Stimulated activated memory B cell treated with anti-CD40 and anti-IgM and Interleukin-4, amounts not matched to agents 10 μg/mL and 1 μg/mL and 100 μg/mL, for 72 hours (primary cell): ENCODE measurements at places on chromosomes 6 and 20.

DNA sequence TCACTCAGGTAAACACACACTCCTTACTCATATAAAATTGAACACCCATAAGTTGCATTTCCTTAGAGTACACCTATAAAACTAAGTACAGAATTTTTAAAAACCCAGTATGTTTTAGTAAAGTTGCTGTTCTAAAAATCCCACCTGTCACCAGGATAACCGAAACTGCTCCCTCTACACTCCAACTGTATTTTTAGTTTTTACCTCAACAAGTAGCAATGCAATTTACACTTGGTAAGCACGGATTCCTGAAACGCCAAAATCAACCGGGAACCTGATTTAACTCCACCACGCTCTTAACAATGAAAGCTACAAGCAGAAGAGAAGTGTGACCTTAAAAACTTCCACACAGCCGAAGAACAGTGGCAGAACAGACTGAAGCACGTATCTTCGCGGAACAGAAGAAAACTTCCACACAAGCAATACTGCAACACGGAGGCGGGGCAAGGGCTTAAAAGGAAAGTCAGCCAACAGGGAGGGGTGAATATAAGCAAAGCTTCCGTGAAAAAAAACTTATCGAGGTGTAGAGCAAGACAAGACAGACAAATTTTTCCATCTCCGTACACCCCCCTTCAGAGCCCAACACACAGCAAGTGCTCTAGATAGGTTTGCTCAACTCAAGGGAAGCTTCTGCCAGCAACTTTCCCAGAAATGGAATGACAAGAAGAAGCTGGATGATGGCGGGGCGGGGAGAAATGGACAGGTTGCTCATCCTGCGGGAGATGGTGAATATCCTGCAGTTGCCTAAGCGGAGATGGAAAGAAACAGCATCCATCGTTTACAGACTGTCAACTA lies 1.4 kb downstream of the STAU1 start:
- peak; percentile 25 for ATAC-seq

- no peak for ATAC-seq
These were observed 42.3 kb upstream of the OCSTAMP start for GRCh38 chr20:46592580-46593362.

DNA sequence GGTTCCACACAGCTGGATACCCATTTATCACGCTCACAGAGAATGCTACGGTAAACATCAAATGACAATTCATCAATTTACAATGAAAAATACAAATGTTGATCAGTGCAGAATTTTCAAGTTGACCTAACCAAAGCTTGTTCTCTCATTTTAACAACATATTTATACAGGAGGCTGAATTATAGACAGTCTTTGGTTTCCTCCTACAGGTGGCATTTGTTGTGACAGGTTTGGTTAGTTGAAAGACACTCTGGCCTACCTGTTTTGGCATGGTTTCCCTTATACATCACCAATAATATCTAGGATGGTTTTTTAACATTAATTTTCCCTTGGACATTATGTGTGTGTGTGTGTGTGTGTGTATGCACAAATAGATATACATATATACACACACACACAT lies 642.5 kb upstream of the MMS22L start:
- ATAC-seq = no peak

- ATAC-seq = peak; percentile 76
These were observed 435 bp downstream of the DLK2 start for GRCh38 chr6:43454696-43455530.

- no peak for ATAC-seq
These were observed 40.3 kb downstream of the FYN start for GRCh38 chr6:111832833-111833418.

GRCh38 chr6:6674872-6675271 lies 86.4 kb downstream of the LY86 start:
- ATAC-seq = no peak

DNA sequence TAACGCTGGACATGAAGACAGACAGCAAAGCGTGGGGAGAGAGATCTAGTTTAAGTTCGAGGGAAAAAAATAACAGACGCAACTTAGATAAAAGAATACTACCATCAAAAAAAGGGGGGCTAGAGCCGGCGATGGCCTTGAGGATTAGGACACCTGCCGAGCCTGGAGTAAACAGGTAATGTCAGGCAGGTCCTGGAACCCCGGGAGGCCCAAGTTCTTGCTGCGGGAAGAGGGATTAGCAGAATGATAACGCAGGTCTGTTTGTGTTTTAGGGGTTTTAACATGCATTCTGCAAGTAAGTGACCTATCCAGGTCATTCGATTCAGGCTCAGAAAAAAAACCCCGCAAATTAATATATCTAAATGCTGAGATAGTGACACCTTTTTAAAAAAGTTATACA lies 754 bp upstream of the TMEM170B start:
- ATAC-seq = no peak

DNA sequence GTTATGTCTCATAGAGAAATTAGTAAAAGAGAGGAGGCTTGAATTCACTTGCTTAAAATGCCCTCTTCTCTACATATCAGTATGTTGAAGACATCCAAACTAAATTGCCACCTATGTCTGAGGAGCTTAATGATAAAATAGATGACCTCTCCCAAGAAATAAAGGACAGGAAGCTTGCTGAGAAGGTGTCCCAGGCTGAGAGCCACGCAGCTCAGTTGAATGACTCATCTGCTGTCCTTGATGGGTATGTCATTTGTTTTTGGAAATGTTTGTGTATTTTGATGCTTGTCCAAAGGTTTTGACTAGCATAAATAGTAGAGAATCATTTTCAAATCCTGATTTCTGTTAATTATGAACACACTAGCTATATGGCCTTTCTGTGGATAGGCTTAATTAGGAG lies 307.7 kb downstream of the ARHGAP18 start:
- ATAC-seq = no peak

DNA sequence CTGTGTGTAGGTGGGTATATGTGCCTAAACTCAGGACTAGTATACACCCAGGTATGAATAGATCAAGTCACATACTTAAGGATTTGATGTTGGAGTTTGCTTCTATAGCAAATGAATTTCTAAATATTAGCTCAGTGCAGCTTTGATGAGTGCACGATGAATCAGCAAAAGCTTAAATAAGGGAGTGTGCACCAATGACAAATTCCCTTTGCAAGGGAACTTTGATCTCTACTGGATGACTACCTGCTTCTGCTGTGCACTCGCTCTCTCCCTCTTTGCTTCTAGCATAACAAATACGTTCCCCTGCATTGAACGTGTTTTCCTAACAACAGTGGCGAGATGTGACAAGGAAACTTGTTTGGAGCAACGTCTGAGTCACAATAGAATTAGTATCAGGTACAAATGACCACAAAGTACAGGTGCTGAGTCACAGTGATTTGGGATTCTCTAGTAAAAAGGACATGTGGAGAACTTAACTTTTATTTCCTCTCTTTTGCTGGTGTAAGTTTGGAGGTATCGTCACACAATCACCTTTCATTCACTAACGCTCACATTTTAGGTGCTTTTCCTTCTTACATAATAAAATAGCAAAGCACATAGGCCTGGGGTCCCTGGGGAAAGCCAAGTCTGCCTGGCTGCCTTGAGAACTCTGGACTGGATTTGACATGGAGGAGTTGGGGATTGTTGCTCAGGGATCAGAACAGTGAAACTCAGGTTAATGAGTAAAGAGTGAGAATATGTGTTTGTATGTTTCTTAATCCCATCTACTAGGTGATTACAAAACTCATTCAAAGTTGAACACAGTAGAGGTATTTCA lies 49.7 kb downstream of the KLHL31 start:
- ATAC-seq = no peak

- ATAC-seq = no peak
These were observed 329.1 kb upstream of the SOX4 start for GRCh38 chr6:21264288-21265033.

DNA sequence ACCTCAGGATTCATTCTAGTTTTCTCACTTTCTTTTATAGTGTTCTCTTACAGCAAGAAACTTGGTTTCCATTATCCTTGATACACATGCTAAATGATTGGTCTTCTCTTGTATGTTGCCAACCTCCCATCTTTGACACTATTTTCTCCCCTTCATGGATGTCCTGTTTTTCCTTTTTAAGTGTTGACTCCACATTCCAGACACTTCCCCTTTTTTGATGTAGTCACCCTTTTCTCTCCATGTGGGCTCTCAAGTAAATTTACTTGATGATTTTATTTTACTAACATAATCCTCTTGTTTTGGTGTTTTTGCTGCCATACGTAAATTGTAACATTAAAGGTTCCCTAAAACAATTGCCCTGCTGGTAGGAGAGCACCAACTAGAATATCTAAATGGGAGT lies 148.1 kb downstream of the ZFAND3 start:
- ATAC-seq = no peak

GRCh38 chr20:37305079-37305478 lies 15.6 kb downstream of the MANBAL start:
- no peak for ATAC-seq

DNA sequence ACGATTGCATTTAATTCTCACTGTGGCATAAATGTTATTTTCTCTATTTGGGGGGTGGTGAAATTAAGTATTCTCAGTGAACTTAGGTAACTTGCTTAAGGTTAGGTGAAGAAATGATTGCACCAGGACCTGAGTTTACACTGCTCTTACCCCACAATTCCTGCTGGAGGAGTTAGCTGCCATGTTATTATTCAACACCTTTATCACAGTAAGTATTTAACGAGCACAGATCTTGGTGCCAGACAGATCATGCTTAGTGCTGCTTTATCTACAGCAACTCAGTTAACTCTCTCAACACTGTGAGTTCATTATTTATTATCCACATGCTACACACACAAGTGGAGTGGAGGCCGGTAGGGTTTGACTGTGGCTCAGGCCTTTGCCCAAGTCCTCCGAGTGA lies 249.7 kb downstream of the TMEM242 start:
- no peak for ATAC-seq

GRCh38 chr6:107061125-107062020 lies 33.4 kb downstream of the MTRES1 start:
- ATAC-seq = peak; percentile 61

GRCh38 chr6:106981926-106982325 lies 7.4 kb upstream of the CD24 start:
- no peak for ATAC-seq

- ATAC-seq = no peak
These were observed 16.9 kb upstream of the ZSCAN16 start for GRCh38 chr6:28107506-28107905.

- peak; percentile 21 for ATAC-seq
These were observed 964 bp downstream of the RPL10A start for GRCh38 chr6:35468980-35469750.

- no peak for ATAC-seq
These were observed 2.5 kb downstream of the C20orf202 start for GRCh38 chr20:1205802-1206201.

- no peak for ATAC-seq
These were observed 176.8 kb downstream of the NFATC2 start for GRCh38 chr20:51365670-51366069.

DNA sequence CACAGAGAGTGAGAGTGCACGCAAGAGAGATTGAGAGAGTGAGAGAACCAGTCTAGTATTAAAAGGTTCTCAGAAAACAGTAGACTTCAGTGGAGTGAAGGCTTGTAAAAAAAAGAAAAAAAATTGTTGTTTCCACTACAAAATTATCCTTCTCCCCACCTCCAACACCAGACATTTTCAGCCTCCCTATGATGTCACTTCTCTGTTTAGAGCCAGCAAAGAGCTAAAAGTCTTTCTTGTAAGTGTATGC lies 77.8 kb downstream of the BACH2 start:
- ATAC-seq = no peak

GRCh38 chr6:22227824-22228610 lies 68.8 kb downstream of the PRL start:
- ATAC-seq = no peak

DNA sequence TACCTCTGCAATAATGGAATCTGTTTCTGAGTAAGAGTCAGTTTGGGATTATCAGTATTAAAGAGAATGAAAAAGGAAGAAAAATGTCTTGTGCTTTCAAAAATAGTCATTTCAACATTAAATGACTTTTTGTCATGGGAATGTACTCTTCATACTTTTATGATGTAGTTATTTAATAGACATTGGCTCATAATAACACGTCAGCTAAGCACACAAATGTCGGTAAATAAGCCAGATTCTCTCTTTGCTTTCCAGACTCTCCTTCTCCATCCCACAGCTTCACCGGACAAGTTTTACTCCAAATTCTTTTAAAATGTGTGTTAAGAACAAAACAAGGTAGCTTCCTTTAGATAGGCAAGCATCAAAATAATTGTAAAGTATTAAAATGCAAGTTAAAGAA lies 76.0 kb downstream of the C6orf52 start:
- no peak for ATAC-seq

GRCh38 chr6:17725083-17725482 lies 18.4 kb upstream of the NUP153 start:
- no peak for ATAC-seq

- no peak for ATAC-seq
These were observed 25.1 kb upstream of the MAFB start for GRCh38 chr20:40714109-40714508.

- ATAC-seq = peak; percentile 36
These were observed 392.5 kb upstream of the SASH1 start for GRCh38 chr6:147949981-147950622.

DNA sequence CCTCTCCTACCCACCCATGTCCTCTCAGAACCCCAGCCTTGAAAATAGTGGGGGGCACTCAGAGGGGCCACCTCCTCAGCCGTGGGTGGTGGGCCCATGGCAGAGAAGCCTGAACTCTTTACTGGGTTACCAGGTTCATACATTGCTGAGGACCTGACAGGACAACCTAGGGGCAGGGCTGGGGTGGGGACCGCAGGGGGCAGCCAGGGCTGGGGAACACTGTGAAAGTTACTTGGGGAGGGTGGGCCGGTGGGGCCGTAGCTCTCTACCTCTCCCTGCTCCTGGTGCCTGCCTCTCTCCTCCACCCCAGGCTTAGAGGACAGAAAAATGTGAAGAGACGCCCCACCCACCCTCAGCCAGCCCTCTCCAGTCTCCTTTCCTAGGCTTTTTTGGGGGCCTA lies 15.4 kb downstream of the MDFI start:
- no peak for ATAC-seq

- no peak for ATAC-seq
These were observed 12.8 kb downstream of the NT5E start for GRCh38 chr6:85462673-85463072.

GRCh38 chr6:1773700-1774099 lies 164.0 kb downstream of the FOXC1 start:
- ATAC-seq = no peak

- no peak for ATAC-seq
These were observed 120.6 kb upstream of the NXT1 start for GRCh38 chr20:23229989-23230388.

- ATAC-seq = no peak
These were observed 15.9 kb downstream of the KIZ start for GRCh38 chr20:21141825-21142224.

DNA sequence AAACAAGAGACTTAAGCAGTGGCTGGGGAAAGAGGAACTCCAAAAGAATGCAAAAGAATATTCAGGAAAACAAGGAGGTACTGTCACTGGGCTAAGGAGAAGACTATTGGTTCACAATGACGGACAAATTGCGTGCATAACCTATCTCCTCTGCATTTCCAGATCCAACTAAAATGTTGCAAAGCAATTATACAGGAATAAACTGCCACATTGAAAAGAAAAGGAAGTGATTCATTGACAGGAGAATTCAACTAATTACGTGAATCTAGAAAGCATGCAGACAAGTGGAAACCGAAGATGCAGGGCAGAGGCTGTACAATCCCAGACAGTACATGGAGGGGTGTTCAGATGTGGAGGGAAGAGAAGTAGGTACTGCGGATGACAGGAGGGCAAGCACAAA lies 152.8 kb upstream of the RIPOR2 start:
- no peak for ATAC-seq

- ATAC-seq = peak; percentile 95
These were observed 42.5 kb downstream of the EIF2S2 start for GRCh38 chr20:34069341-34070078.
